ENCODE measurements at places on chromosomes 11 and 22.

DNA sequence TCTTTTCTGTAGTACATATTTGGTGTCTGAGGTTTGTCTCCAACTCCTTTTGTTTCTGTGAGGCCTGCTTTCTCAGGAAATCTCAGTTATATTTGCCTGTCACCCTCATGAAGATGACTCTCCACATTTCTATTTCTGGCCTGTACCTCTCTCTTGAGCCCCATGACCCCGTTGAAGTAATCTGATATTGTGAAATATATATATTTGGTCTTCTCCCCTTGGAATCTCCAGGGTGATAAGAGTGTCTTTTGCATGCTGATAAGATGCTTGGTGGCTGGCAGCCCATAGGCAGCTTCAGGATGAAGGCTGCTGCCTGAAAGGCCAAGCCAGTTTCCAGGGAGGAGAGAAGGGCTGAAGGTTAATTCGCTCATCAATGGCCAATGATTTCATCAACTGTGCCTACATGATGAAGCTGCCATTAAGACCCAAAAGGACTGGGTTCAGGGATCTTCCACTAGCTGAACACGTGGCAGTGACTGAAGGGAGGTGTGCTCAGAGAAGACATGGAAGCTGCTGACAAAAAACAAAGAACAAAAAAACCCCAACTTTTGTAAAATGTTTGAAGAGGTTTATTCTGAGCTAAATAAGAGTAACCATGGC, 67.4 kb downstream of the MICAL2 start:
- peak; percentile 17 for DNase-seq

GRCh38 chr11:1570001-1570453, 2.0 kb downstream of the DUSP8 start:
- no peak for DNase-seq

DNA sequence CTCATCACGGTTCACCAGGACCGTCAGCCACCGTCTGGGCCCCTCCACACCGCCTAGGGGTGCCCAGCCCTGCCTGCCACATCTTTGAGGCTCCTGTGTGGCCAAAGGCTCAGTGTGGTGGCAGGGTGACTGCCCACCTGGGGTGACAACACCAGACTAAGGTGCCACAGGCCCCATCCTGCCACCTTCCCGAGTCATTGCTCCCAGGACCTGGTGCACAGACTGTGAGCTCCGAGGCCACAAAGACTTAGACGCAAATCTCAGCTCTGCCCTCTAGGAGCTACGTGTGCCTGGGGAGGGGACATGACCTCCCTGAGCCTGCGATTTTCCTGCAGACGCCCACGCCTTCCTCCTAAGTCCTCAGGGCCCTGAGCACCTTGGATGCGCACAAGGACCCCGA, 36.5 kb downstream of the KIAA0930 start:
- DNase-seq = no peak

DNA sequence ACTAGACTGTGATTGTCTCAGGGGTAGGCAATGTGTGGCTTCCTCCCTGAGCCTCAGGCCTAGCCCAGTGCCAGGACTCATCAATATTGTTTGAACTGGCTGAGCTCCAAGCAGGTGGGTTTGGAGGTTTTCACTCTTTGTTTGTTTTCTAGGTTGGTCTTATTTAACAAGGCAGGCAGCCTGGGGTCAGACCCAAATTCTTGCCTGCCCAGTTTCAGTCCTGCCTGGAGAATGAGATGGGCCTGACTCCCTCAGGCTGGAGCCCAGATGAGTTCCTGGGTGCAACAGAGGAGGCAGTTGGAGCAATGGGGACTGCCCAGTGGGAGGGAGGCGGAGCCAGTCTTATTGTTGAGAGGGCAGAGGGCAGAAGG, 28.3 kb upstream of the TP53I11 start:
- DNase-seq = no peak

DNA sequence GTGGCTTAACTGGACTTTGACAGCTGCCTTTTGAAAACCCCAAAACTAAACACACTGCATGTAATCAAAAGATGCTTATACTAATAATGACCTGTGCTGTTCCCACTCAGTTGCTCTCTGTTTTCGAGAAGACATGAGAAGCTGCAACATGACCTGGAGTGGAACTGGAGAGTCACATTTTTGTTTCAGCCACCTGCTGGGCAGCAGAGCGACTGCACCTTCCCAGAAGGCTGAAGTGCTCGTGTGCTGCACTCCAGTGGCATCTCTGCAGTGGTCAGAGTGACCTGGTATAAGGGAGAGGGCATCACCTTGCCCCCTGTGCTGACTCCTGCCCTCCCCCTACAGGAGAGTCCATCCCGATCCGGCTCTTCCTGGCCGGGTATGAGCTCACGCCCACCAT, 8.6 kb downstream of the THYN1 start:
- DNase-seq = no peak

GRCh38 chr11:82059505-82059904, 674.2 kb downstream of the FAM181B start:
- DNase-seq = no peak

- no peak for DNase-seq
Observed at GRCh38 chr22:28006271-28006670, 87.2 kb upstream of the PITPNB start.

GRCh38 chr11:9847636-9848035, 183.8 kb downstream of the SWAP70 start:
- DNase-seq = no peak

DNA sequence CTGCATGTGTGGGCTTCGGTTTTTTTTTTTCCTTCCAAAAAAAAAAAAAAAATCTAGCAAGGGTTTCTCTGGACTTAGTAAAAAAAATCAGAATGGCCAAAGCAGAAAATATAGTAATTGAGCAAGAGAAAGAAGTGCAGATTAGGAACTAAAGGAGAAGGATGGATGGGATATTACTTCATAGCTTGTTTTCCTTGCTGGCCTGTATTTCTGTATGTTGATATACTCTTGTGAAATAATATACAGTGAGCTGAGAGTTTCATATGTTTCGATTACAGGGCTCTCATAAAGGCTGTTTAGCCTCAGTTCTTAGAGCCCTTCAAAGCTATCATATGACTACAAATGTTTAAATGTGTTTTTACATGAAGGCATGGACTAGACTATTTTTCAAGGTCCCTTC, 34.3 kb upstream of the NFRKB start:
- DNase-seq = no peak

GRCh38 chr11:76284161-76284560, 77.9 kb upstream of the WNT11 start:
- no peak for DNase-seq

DNA sequence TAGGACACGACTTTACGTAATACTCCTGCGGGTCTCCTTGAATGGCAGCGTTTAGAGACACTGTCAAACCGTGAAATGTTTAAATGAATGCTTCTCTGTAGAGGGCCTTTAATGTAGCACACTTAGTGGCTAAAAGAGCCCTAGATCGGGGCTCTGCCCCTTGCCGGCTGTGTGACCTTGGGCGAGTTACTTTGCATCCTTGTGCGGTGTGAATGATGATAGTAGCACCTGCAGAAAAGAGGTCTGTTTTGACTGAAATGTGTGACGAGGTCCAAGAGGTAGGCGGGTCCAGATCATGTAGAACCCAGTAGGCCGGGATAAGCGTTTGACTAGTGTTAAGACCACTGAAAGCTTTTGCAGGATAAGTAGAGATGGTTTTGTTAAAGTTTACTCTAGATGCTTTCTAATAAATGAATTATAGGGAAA, 866 bp downstream of the MED17 start:
- DNase-seq = no peak

DNA sequence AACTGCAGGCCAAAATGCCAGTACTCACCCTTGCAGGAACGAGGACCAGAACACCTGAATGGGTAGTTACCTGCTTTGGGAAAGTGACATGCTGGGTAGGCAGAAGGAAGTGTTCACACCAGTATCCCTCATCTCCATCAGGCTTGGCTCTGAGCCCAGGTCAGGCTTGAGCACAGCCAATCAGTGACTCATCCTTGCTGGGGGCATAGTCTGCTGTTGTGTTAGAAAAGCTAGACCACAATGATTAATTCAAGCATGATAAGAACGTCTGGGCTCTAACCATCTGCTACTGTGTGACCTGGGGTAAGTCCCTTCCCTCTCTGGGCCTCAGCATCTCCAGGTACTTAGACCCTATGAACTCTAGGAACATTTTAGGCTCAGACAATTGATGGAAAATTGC, 450.4 kb downstream of the MIAT start:
- no peak for DNase-seq

DNA sequence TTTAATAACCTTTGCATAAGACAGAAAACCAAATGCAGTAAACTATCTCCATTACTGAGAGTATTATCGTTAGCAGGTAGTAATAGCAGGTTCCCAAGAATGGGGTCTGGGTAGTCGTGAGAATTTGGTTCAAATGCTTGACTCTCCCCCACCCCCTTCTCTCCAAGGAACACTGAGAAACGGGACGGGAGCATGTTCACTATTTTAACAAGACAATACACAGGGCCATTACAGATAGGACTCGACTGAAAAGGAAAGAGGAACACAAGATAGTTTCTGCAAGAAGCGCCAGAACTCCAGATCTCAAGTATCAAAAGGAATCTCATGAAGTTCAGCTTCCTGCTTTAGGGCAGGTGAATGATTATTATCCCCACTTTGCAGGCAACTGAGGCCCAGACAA, 27.0 kb downstream of the KMT5B start:
- DNase-seq = no peak

- no peak for DNase-seq
Observed at GRCh38 chr22:20632518-20632917, 125.1 kb downstream of the MED15 start.

DNA sequence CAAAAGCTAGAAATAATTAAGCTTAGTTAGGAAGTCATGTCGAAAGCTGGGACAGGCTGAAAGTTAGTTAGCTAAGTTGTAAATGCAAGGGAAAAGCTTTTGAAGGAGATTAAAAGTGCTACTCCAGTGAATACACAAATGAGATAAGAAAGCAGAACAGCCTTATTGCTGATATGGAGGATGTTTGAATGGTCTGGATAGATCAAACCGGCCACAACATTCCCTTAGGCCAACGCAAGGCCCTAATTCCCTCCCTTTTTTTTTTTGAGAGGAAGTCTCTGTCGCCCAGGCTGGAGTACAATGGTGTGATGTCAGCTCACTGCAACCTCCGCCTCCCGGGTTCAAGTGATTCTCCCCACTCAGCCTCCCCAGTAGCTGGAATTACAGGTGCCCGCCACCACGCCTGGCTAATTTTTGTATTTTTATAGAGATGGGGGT, 23.3 kb upstream of the WEE1 start:
- DNase-seq = no peak

DNA sequence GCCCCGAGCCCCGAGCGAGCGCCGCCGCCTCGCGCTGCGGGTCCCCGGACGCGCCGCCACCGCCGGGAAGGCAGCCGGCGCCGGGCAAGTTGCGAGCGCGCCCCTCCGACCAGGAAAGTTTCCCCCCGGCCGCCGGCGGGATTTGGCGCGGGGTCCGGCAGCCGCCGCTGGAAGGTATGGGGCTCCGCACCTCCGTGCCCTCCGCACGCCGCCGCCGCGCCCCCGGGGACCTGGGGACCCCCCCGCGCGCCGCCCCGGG, 281 bp downstream of the TSPAN18 start:
- DNase-seq = peak; percentile 38

- DNase-seq = peak; percentile 61
Observed at GRCh38 chr22:39144101-39144767, 8.2 kb downstream of the CBX7 start.

- peak; percentile 47 for DNase-seq
Observed at GRCh38 chr22:42368379-42369249, 63.6 kb downstream of the NFAM1 start.

GRCh38 chr11:76231121-76231738, 24.9 kb upstream of the WNT11 start:
- no peak for DNase-seq

- no peak for DNase-seq
Observed at GRCh38 chr11:34333787-34334186, 24.0 kb downstream of the ABTB2 start.

Measured in activated T-cell treated with anti-CD3 and anti-CD28 coated beads, Interleukin-2, amount 50 U/mL, for 48 hours (primary cell).